ENCODE measurements at places on chromosomes 1 and 21.

DNA sequence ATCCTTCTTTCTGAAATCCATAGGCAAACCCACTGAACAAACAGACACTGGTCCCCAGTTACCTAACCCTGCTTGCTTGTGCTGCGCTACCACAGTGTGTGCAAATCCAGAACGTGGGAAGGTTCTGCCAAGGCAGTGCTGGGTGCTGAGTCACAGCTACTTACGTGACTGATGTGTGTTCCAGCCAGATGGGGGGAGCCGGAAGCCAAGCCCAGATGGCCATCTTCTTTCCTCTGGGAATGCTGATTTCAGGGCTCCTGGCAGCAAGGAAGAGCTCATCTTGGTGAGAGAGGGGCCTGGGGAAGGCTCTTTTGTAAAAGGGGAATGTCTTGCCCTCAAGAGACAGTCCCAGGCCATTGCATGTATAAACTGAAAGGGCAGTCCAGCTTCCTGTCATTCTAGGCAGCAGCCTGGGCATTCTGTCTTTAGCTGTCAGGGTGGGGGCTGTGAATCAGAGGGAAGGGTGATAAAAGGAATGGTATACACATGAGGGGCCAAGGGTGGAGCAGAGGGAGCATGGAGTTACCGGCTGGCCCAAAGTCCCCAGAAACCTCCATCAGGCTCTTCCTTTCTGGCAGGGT is 54.1 kb downstream of the CD46 start:
- peak; percentile 62 for DNase-seq

- no peak for DNase-seq
These were observed 4.0 kb downstream of the BSND start for GRCh38 chr1:55002686-55003085.

DNA sequence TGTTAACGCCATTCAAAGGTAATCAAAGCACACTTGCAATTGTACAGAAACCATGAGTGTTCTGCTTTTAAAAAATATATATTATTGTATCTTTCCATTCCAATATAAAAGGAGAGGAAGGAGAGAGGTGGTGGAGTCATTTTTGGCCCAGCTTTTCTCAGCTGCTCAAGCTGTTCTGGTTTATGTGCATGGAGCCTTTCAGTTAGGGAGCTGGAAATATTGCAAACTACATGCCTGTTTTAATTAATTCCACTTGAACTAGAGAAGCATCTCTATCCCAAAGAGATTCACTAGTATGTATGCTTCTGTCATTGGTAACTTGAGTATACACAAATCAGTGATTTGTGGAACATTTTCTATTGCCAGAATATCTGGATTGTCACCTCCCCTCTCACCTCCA is 28.5 kb upstream of the C1orf105 start:
- peak; percentile 64 for DNase-seq

DNA sequence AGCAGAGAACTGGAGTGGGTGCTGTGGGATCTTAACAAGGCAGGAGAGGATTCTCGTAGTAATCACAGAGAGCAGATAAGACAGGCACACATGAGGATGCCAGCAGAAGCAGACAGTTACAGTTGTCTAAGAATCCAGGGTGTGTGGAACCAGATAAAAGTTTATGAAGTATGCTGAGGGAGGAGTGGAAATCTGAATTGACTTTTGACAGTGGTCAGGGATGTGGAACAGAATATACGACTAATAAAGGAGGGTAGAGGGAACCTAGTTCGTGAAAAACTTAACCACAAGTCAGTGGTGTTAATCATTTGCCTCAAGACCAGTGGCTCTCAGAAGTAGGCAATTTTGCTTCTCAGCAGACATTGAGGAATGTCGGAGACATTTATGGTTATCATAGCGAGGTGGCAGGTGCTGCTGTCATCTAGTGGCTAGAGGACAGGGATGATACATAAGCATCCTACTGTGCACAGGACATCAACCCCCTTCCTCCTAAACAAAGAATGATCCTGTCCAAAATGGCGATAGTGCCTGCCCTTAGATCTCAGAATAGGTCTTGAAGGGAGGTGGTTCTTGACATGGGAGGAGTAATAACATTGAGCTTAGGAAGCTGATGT is 3.0 kb downstream of the LRRC8D start:
- no peak for DNase-seq

DNA sequence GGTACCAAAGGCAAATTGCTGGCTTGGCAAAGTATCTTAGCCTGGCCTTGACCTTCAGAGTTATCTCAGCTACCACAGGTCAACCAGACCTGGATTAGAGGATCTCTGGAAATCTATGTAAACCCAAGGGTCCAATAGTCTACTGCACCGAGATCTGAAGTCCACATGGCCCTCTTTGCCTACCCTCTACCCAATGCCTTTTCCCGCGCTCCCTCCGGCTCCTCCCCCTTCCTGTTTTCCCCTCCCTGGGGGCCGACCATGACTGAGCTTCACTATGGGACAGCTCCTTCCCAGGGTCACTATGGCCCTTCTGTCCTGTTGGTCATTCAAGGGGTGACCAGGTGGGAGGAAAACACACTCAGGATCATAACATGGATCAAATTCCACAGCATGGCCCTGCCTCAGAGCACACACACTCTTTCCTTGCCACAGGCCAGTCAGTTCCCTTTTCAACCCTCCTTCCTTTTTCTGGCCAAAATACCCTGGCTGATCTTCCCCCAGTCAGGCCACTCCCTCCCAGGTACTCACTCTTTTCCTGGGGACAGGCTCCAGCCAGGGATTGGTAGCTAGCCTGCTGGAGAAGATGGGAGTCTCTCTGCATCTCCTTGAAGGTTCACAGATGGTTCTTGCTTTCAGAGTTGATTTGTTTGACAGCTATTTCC is 19.1 kb upstream of the TMEM183A start:
- no peak for DNase-seq

DNA sequence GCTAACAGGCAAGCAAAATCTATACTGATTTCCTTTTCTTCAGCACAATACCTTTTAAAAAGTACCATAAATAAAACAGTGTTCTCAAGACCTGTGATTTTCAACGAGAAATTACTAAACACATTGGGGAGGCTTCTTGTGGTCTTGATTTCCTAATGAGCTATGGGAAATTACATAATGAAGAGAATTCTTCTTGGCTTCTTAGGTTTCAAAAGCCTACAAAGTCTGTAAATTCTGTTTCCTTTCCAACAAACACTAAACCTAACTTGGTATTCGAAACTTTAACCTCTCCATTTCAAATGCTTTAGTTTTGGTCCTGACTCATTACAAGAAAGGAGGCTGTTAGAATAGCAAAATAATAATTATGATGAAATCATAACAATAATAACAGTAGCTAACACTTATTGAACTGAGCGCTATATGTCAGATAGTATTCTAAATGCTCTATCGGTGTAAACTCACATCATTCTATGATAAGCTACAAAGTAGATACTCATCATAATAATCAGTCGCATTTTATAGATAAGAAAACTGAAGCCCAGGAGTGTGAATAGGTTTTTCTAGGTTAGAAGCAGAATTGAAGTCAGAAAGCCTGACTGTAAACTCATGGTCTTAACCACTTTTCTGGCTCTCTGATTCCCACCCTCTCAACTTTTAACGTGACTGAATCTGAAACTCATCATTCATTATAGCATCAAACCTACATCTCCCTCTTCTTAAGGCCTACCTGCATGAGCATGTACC is 486.7 kb downstream of the SMYD3 start:
- no peak for DNase-seq

GRCh38 chr1:110068646-110069403 is 1.6 kb downstream of the ALX3 start:
- no peak for DNase-seq

- DNase-seq: no peak
These were observed 57.8 kb downstream of the CYYR1 start for GRCh38 chr21:26515257-26515656.

GRCh38 chr1:5108740-5109139 is 454.3 kb downstream of the AJAP1 start:
- DNase-seq: no peak

DNA sequence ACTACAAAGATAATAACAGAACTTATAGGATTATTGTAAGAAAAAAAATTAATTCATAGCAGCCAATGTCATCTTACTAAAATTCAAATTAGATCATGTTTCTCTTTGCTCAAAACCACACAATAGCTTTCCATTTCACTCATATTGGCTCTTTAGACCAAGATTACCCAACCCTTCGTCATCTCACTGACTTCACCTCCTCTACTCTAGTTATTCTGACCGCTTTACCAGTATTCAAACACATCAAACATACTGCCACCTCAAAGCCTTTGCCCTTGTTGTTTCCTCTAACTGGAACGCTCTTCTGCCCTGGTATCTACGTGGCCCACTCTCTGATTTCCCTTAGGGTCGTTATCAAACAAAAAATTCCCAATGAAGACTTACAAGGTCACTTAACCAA is 1.7 kb downstream of the ANGPTL3 start:
- DNase-seq: no peak
